ENCODE measurements at places on chromosomes 6 and 20.

- no peak for DNase-seq
These were observed 124.5 kb downstream of the ANKRD60 start for GRCh38 chr20:58103961-58104360.

DNA sequence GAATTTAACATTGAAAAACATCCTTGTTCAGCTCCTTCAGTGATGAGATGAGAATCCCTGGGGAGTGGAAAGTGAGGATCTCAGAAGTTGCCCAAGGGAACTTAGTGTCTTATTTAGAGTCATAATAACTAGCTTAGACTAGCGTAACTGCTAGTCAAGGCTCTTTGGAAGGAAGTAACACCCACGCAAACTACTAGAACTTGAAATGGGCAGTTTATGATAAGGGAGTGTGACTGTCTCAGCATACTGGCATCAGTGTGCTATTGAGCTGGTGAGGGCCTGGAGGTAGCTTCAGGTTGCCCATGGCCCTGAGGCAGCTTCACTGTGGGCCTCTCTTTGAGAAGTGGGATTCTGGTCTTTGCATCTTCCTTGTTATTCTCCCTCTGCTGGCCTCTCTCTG, 40.1 kb downstream of the SLX4IP start:
- no peak for DNase-seq

DNA sequence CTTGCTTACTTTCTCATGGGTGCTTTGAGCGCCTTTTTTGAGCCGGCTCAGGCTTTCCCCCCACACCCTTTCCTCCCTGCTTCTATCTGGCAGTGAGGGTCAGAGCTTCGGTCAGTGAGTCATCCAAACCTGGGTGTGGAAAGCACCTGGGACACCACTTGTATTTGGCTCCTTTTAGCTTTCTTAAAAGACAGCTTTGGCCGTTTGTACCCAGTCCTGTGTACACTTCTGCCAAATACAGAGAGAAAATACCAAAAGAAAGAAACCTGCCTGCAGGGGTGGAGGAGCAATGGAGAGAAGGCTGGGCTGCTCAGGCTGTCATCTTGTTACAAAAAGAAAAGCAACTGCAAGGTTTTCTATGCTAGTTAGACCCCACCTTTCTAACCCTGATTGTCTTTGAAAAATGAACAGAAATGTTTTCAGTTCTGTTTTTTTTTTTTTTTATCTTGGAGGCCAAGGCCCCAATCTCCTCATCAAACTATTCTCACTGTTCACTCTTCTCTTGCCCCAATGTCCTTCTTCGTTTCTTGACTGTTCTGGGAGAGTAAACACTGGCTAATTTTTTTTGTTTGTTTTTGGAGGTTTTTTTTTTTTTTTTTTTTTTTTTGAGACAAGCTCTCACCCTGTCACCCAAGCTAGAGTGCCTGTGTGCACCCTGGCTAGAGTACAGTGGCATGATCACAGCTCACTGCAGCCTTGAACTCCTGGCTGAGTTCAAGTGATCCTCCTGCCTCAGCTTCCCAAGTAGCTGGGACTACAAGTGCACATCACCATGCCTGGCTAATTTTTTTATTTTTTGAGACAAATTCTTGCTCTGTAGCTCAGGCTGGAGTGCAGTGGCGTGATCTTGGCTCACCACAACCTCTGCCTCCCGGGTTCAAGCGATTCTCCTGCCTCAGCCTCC, 76.4 kb downstream of the SSR1 start:
- DNase-seq: no peak

DNA sequence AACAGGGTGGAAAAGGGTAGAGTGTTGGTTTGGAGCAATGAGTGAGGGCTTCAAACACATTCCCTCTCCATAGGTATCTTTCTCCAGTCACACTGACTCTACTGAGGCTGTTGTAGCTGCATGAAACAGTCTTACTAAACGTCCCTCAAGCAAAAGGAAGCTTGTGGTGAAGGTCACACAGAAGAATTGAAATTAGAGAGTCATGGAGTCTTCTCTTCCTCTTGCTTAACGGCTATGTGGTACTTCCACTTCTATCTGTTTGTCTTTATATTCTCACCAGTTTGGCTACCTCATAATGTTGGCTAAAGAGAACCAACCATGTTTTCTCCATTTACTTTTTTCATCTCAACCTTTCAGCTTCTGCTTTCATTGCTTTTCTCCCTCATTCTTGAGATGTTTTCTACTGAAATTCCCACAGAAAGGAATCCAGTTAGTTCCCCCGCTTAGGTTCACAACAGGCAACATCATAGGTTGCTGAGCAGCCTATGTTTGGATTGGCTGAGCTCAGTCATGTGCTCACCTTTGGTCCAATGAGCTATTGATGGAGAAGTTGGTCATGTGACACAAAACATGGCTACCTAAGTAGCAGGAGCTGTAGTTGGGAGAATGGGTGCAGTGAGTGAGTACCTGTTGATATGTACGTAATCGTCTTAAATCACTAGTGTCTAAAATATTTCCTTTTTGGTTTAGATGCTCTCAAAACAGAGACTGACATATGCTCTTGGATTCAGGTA, 99.8 kb downstream of the SNAP25 start:
- DNase-seq: no peak

DNA sequence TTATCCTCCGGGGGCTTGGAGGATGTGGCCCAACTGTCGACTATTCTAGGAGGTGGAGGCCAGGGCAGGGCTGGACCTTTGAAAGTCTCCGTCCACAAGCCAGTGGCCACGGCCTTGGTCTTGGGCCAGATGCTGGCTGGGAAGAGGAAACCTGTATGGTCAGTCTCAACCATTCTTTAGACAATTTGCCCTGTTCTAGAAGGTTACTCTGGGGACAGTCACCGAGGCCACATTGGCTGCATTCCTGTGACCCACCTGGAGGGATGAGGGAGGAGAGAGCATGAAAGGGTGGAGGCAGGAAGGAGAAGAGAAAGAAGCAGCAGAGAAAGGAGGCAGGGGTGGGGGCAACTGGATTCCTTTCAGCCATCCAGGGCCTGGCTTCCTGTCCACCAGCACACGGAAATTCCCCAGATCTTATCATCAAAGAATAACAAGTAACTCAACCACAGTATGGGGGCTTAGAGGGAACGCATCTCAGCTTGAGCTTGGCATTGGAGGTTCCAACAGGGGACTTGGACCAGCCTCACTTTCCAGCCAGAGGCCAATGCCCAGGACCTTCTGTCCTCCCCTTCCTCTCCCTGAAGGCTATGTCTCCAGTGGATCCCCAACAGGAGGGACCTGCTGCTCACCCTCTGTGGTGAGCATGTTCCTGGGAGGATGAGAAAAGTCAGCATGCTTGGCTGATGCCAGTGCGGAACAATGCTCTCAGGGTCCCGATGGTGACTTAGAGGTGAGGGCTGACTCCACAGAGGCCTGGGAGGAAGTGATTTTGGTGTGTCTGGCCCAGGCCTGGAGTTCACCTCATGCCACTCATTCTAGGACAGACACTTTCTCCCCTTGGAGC, 30.4 kb downstream of the TGM2 start:
- DNase-seq: no peak

Measured in activated CD4-positive, alpha-beta T cell treated with anti-CD3 and anti-CD28 coated beads for 4 hours (primary cell).